ENCODE measurements at places on chromosomes 11 and 22.

DNA sequence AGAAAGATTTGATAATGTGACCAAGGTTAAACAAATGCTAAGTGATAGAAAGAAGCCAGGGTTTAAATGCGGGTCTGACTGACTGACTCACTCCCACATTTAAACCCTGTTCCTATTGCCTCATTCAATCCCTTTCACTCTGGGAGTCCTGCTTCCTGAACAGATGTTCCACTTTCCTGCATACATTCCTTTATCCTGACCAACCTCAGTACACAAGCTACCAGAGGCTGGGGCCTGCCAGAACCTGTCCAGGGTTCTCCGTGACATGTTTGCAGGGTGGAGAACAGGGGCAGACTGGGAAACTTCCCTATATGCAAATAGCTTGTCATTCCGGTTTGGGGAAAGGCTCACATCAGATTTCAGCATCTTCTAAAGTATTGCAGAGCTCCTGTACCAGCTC, 3.0 kb upstream of the ANKK1 start:
- no peak for DNase-seq

- DNase-seq: no peak
These were observed 53.9 kb downstream of the NOX4 start for GRCh38 chr11:89437317-89437716.

GRCh38 chr11:95111923-95112540, 22.4 kb downstream of the ENDOD1 start:
- no peak for DNase-seq

DNA sequence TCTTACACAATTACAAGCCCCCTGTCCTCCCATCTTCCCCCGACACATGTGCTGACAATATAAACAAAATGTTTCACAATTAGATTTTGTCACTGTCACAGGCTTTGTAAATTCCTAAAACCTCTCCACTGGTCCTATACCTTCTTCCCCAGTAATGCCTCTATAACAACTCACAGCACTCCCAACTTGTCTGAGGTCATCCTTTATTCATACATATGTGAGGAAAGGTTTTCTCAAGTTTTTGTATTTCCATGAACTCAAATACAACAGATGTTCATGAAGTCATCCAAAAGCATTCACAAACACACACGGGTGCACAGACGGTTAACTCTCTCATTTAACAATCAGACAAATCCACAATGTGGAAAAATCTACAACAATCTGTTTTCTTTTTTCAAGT, 1.9 kb downstream of the OR52H1 start:
- no peak for DNase-seq

- DNase-seq: no peak
These were observed 180.0 kb downstream of the WNT11 start for GRCh38 chr11:76026281-76026680.

Measured in stimulated activated CD8-positive, alpha-beta memory T cell treated with anti-CD3 and anti-CD28 coated beads, Interleukin-15, amount 100 ng/mL, for 24 hours (primary cell).